Activated T-cell treated with anti-CD3 and anti-CD28 coated beads, Interleukin-2, amount 50 U/mL, for 4 hours (primary cell): ENCODE measurements at places on chromosomes 5 and 9.
A peak's percentile ranks its signal among the peaks of the same experiment; 100 is the strongest.

DNA sequence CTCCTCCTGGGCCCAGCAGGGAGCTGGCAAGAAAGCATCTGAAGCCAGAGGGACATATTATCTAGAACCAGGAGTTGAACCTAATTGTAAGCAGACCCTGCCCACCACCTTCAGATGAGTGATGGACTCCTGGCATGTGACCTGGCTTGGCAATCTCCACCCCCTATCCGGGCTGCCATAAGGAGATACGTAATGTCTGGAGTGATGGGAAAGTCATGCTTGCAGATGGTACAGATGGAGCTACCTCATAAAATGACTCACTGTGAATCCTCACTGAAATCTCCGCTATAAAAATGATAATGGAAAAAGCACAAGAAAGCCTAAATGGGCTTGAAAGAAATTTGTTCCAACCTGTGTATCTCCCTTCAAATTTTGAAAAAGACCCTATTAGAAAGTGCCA lies 157.5 kb downstream of the DMRT2 start:
- no peak for DNase-seq

- no peak for DNase-seq
Observed at GRCh38 chr5:107431536-107431935, 239.2 kb downstream of the EFNA5 start.

DNA sequence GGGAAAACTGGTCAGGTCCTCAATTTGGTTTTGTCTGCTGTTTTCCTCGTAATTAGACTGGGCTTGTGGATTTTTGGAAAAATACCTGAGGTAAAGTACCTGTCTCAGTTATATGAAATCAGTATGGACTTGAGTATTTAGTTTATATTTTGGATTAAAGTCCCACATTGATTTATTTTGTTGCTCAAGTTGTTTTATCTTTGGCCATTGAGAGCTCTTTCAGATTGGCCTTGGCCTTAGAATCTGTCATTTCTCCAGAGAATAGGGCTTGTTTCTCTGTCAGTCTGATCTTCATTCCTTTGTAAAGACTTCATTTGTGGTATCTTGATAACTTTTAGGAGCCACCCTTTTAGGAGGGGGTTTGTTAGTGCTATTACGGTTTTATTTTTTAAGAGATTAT lies 21.2 kb downstream of the UBAP1 start:
- no peak for DNase-seq

GRCh38 chr5:103340717-103341388 lies 82.3 kb downstream of the MACIR start:
- DNase-seq = no peak

GRCh38 chr5:178464431-178465048 lies 125.7 kb downstream of the COL23A1 start:
- no peak for DNase-seq

DNA sequence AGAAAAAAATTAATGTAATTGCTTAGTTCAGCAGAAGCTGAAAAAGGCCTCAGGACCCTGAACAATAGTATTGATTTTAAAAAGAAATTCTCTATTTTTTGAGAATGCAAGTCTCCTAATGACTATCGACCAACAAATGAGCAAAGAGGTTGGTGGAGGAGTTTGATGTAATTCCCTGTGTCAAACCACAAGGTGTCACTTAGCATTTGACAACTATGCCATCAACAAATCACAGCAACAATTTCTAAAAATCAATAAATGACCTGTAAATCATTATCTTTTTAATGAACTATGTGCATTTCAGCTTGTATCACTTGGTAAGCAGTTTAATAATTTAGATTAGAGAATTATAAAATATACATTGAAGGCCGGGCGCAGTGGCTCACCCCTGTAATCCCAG lies 133.7 kb downstream of the PRELID2 start:
- no peak for DNase-seq

DNA sequence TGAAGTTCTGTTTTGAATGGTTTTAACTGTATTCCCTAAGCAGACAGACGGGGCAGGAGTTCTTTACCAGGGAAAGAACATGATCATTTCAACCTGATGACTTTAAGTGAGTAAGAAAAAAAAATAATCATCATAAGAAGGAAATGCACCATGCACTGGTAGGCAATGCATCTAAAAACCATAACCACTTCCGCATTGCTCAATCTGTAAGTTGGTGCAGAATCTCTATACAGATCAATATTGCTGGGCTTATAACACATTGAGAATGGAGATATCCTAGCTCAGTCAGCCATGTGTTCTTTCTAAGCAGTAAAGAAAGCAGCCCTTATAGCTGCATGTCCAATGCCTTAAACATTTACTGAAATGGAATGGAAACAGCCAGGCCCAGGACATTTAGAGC lies 407.1 kb upstream of the DMAC1 start:
- no peak for DNase-seq

GRCh38 chr5:123449424-123449974 lies 26.3 kb upstream of the CEP120 start:
- no peak for DNase-seq

- no peak for DNase-seq
Observed at GRCh38 chr5:40984884-40985283, 75.6 kb downstream of the C7 start.

DNA sequence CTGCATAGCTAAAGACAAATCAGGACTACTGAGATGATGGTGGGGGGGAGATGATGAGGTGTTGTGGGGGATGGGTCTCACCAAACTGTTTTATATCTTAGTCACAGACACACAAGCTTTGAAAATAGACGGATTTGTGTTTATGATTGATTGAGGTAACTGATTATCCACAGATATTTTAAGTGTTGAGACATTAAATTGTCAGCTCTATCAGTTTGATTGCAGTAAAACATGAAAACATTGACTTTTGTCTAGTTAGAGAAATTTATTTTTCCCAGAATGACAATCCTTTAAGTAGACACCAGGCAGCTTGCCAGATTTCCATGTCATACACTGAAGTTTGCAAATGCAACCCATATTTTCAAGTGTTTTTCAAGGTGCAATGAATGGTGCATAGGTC lies 149.8 kb downstream of the NR2F1-AS1 start:
- no peak for DNase-seq

DNA sequence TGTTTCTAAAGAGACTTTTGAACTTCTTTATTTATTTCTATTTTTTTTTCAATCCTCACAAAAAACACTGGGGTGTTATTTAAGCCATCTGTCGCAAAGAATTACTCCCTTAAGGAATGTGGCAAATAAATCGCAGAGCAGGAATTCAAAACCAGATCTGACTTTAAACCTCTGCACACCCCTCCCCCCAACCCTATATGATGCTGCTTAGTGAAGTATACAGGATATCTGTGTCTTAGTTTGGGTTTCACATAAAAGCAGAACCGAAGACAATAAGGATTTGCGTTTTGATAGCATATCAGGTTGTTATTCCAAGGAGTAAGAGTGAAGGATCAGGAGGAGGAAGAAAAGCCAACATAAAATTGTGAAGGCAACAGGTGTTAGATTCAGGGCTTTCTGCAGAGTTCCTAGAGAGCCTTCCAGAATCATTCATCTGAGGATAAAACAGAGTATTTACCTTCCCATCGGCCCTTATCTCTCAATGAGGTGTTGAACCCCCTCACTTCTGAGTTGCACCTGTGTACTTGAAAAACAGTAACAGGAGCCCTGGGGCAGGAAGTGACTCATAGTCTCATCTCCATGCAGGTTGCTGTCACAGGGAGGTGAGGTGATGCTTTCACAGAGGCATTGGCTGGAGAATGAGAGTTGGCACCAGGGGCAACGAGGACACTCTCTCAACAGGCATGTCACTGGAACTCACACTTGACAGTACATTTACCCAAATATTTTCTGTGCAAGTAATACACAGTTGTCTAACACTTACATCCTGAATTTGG lies 33.5 kb upstream of the DMRT3 start:
- DNase-seq = no peak

GRCh38 chr5:43290726-43291125 lies 22.5 kb downstream of the HMGCS1 start:
- no peak for DNase-seq

DNA sequence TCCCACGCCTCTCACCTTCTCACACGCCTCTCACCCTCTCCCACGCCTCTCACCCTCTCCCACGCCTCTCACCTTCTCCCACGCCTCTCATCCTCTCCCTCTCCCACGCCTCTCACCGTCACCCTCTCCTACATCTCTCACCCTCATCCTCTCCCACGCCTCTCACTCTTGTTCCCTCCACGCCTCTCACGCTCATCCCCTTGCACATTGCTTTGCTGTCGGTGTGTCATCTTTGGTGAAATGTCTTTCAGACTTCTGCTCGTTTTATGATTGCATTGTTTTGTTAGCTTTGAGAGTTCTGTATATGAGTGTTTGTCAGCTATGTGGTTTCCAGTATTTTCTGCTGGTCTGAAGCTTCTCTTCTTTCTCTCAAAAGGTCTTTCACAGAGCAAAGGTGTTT lies 102.7 kb downstream of the EHMT1 start:
- peak; percentile 38 for DNase-seq

DNA sequence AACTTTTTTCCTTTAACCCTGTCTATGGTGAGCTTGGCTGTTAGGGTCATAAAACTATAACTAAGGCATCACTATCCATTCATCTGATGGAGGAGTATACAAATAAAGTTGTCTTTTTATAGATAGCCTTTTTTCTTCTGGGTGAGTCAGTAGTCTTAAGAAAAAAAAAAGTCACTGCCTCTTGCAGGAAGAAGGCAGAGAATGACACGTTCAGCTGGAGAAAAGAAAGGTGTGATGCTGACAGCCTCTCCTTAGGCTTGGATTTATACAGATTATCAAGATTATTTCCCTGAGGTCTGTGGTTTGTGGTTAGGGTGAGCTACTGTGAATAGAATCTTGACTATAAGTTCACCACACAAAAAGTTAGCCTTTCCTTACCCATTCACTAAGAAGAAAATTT lies 23.0 kb downstream of the EPB41L4B start:
- no peak for DNase-seq

DNA sequence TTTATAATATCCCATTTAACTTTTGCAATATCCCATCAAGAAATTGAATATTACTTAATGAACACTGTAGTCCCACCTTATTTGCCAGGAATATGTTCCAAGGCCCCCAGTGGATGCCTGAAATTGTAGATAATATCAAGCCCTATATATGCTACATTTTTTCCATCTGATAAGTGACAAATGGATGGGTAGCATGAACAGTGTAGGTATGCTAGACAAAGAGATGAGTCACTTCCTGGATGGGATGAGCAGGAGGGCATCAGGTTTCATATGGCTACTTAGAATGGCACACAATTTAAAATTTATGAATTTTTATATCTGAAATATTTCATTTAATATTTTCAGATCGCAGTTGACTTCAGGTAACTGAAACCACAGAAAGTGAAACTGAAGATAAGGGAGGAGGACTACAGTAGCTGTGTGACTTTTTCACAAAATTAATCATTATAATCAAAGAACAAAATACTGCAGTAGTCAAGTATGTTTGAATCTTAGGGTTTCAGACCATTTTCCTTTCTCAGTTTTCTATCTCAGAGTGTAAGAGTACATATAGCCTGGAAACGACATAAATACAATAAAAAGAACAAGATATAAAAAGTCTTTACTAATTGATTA lies 636.4 kb upstream of the ARRDC3 start:
- DNase-seq = no peak

- DNase-seq = no peak
Observed at GRCh38 chr9:126166291-126166690, 160.3 kb upstream of the MVB12B start.
